NCI-H69 (cell line): ENCODE measurements at places on chromosomes 7 and 10.
A peak's percentile ranks its signal among the peaks of the same experiment; 100 is the strongest.

- no peak for DNase-seq
These were observed 135.7 kb downstream of the INHBA start for GRCh38 chr7:41567031-41567730.

DNA sequence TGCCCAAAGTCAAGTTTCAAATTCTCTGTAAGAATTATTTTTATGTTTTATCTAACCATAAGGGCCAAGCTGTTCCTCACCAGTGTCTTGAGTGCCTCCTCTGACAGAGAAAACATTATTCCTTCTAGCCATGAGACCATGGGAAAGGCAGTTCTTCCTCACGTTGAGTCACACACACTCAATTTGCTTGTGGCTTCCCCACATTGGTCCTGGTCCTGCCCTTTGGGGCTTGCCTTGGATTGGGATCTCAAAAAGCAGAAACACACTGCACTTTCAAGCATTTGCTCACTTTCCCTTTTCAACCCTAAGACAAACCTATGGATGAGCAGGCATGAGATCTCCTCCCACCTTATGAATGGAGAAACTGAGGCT lies 248.3 kb upstream of the IGFBP3 start:
- DNase-seq, result no peak

DNA sequence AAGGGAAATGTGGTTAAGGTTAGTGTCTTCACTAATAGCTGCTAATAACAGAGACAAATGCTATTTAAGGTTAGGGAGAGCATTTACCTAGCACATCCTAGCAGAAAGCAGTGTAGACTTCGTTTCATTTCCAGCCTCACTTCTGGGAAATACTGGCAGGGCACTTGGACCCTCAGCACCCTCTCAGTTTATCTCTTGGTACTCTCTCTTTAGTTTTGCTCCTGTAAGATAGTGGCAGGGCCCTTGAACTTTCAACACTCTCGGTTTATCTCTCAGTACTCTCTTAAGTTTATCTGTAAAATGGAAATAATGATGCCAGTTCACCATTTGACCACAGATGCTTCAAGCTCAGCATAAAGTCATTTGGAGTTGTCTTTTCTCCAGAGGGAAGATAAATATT lies 118.4 kb downstream of the MBL2 start:
- no peak for DNase-seq

- DNase-seq, result no peak
These were observed 145.0 kb downstream of the PRPF18 start for GRCh38 chr10:13731799-13732198.

DNA sequence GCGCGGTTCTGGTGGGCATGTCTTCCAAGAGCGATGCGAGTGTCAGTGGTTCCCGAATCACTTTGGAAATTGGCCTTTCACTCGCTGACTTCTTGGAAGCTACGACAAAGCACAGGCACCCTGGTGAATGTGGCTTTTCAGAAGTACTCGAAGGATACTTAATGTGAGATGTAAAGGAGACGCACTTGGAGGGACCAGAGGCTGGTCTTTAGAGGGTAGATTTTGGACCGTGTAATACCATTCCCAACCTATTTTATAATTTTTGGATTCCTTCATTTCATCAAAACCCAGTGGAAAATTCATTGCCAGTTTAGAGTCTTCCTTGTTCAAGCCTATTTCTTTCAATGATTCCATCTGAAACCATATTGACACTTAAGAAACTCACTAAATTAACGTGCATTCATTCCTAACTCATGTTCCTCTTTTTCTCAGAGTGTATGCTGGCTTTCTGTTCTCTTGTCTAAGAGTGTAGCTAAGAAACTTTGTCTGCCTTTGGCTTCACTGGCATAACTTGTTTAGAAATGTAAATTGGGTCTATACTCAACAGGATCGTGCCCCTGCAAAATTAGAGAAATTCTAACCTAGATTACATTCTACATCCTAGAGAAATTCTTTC lies 645 bp upstream of the COPG2 start:
- no peak for DNase-seq

- DNase-seq, result peak; percentile 93
These were observed 39.6 kb downstream of the DYNC1I1 start for GRCh38 chr7:95811846-95812445.
